ENCODE measurements at places on chromosomes 12 and 14. TPM values are rescaled to one million over a fixed set of nuclear protein-coding genes. Genes with fewer than 3 reads are reported as not detected.

GRCh38 chr14:106562451-106562850 is 1036.1 kb downstream of the TMEM121 start:
- no peak for DNase-seq

GRCh38 chr12:110930348-110931314 is 10.3 kb upstream of the MYL2 start:
- DNase-seq = no peak

- DNase-seq = no peak
Observed at GRCh38 chr12:130796985-130797686, 41.9 kb downstream of the STX2 start.

DNA sequence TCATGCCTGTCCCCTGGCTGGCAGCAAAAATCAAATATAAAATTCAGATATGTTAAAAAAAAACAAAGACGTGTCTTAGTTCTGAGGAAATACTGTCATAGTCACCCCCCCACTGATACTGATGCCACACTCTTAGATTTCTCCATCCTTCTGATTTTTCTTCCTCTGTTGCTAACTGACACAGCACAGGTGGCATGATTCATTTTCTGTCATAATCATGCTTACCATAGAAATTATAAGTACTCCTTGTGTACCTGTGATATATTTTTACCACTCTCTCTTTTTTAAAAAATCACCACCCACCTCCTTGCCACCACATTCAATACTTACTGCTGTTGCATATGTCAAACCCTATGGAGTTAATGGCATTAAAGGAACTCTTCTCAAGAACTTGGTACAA is 209.2 kb downstream of the PPM1H start:
- DNase-seq = no peak

- DNase-seq = peak; percentile 82
Observed at GRCh38 chr12:6341417-6342139, at the start of gene TNFRSF1A. TSS of gene TNFRSF1A (minus strand) at chr12:6342076. CDS start at chr12:6341814, 262 bp downstream.

- DNase-seq = no peak
Observed at GRCh38 chr14:70698288-70698687, 56.6 kb downstream of the TTC9 start.

DNA sequence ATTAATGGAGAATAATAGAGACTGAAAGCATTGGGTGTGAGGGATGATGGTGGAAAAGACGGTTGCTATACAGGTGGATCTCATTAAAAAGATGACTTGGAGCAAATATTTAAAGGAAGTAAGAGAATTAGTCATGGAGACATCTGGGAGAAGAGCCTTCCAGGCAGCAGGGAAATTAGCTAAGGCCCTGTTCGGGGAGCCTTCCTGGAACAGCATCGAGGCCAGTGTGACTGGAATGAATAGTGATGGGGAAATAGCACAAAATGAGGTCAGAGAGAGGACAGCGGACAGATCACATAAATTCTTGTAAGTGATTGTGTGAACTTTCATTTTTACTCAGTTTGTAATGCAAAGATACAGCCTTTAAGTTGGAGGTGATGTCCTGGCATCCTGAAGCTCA is 842.3 kb downstream of the SLC6A15 start:
- no peak for DNase-seq

GRCh38 chr12:110012137-110012536 is 12.9 kb downstream of the ANKRD13A start:
- DNase-seq = no peak

DNA sequence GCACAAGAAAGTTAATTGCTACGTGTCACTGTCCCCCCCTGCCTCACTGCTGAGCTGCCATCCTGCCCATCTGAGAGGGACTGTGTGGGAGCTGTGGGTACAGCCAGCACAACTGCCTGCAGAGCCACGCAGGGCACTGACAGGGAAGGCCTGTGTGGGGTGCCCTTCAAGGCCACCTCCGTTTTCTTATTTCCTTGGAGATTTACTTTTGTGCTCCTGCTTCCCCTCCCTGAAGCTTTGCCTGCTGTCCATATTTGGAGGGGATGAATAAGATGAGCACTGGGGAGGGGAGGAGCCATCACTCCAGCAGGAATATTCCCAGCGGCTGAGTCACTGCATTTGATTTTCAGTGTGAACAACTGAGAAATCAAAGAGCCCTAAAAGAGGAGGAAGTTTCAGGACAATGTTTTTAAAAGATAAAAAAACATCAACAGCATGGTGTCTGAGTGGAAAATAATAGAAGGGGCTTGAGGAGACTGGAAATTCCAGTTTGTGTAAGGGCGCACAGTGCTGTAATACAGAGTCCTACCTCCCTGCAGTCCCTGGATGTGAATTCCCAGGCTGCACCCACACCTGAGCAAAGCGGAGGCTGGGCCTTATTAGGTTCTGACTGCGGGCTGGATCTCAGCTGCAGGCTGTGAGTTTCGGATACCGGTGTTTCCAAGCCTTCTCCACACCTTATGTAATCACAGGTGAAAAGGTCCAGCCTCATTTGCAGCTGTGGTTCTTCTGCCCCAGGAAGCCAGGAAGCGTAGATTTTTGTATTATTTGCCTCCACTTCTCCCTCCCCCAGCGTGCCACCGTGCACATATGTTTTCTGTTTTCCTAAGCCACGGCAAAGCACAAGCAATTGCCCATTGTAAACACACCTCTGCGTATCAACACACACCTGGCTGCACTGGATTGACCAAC is 192.6 kb upstream of the BCL2L14 start:
- no peak for DNase-seq

Gene KCNA5
- 0.45 TPM for total RNA-seq

All from sciatic nerve (tissue), 2 donors.